ENCODE measurements at places on chromosomes 2 and 18.

- no peak for DNase-seq
Measured at GRCh38 chr2:144452169-144452988, 67.5 kb downstream of the ZEB2 start.

DNA sequence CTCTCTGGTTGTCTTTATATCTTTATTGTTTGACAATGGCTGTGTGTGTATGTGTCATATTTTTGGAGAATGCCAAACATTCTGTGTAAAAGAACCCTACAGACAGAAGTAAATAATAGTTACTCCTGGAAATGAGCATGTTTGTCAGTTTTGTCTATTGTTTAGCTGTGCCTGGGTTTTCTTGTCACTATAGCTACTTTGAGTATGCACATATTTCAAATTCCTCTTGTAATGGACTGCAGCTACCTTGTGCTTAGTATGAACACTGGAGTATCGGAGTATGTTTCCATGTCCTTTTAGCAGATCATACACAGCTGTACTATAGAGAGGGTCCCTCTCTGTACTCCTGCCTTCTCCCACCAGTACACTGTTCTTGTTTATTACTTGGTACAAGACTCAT, 58.0 kb upstream of the DOCK10 start:
- no peak for DNase-seq

- no peak for DNase-seq
Measured at GRCh38 chr2:2846332-2847208, 515.5 kb upstream of the MYT1L start.

DNA sequence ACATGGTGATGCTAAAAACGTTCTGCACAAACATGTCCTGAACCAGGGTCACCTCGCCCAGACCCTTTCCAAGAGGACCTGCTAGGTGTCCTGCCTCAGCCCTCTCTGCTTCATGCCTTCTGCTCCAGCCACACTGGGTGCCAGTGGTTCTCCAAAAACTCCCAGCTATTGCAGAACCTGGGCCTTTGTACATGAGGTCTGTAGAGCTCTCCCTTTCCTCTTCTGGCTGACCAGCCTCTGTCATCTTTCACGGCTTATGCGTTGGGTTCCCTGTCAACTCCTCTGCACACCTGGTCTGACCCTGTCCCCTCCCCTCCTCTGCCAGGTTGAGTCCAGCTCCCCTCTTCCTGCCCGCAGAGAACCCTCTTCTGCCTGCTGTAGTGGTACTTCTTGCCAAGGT, 35.5 kb upstream of the IGFBP5 start:
- no peak for DNase-seq

DNA sequence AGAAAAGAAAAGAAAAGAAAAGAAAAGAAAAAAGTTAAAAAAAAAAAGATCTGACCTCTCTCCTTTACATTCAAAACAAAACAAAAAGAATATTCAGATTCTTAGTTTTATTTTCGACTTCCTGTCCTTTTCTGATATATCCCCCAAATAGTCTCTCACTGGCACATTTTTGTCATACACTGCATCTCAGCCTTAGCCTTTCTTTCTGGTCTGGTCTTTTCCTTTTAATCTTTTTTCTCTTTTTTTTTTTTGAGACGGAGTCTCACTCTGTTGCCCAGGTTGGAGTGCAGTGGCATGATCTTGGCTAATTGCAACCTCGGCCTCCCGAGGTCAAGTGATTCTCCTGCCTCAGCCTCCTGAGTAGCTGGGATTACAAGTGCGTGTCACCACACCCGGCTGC, 1.6 kb upstream of the RIOK3 start:
- no peak for DNase-seq

- no peak for DNase-seq
Measured at GRCh38 chr2:169091761-169092519, 22.6 kb downstream of the DHRS9 start.

DNA sequence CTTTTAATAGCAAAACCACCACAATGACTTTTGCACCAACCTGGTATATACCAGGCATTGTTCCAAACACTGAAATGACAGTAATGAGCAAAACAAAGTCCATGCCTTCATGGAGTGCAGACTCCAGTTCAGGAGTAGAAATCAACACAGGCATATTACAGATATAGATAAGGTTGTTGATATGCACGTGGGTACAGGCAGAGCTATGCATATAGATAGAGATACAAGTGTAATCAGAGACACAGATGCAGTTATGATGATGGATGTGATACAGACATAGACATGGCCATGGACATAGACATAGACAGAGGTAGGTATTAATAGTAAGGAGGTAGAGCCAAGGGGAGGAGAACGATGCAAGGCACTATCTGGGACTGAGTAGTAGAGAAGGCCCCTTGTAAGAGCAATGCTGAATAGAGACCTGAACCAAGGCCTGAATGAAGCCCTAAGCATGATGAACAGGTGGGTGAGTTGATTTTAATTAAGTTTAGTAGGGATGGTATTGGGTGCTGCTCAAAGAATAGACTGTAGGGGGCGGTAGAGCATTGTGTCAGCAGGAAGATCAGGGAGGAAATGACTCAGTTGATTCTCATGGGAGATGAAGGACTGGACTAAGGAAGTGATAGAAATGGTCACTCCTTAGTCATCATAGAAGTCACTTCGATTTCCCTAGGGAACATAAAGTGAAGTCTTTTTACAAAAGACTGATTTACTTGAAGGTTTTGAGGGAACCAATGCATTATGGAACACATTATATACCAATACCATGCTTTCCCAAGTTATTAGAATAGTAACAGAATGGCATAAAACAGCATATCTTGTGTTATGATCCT, 39.4 kb downstream of the CMPK2 start:
- DNase-seq: peak; percentile 68

- no peak for DNase-seq
Measured at GRCh38 chr2:107697385-107697784, 129.3 kb upstream of the RGPD4 start.

- no peak for DNase-seq
Measured at GRCh38 chr2:120917886-120918285, 182.2 kb downstream of the GLI2 start.

GRCh38 chr2:27809761-27810241, 38.3 kb downstream of the MRPL33 start:
- no peak for DNase-seq

DNA sequence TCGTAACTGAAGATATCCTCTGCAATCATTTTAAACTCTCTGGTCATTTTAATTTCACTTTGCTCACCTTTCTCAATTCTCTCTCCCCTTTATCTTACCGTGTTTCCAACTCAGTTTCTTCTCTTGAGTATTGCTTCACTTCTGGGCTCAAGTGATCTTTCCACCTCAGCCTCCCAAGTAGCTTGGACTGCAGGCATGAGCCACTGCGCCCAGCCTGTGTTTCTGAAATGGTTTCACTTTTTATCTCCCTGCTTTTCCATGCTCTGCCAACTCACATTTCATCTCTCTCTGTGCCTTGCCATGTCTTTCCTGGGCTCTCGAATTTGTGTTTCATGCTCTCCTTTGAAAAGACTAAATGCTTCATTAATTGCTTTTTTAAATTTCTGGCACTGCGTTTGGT, 30.5 kb upstream of the TMEM131 start:
- DNase-seq: no peak

- no peak for DNase-seq
Measured at GRCh38 chr2:191867507-191867847, 20.6 kb upstream of the CAVIN2 start.

DNA sequence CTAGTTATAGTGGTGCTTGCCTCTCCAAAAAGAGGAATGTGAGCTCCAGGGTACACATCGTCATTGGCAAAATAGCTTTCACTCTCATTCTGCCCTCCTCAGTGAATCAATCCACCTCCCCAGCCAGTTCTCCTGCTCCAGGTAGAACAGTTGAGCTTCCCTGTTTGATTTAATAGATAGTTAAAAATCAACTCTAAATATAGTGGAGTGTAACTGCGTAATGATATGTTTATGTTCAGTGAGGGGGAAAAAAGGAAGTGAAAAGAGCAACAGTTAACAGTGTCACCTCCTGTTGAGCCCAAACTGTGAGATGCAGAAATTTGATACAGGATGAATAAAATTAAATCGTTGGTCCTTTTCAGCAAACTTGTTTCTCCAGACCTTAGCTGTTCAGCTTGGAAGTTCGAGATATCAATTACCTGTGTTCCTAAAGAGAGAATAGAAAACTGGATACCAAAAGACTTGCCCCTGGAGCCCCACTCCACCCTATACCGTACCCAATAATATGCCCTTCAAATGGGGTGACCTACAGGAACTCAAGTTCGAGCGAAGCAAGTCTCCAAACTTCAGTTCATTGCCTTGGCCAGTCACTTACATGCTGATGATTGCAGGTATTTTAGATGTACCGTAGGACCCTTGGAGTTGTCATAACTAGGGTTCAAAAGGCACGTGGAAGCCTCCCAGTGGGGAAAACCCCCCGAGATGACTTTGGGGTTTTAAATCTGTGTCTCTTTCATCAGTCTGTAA, 708.4 kb downstream of the RNF144A start:
- DNase-seq: no peak

- no peak for DNase-seq
Measured at GRCh38 chr2:216652566-216652965, 19.3 kb downstream of the IGFBP2 start.

GRCh38 chr2:238159071-238159539, 335 bp downstream of the ERFE start:
- no peak for DNase-seq

GRCh38 chr18:24063121-24063731, 48.7 kb downstream of the TTC39C start:
- DNase-seq: peak; percentile 59

DNA sequence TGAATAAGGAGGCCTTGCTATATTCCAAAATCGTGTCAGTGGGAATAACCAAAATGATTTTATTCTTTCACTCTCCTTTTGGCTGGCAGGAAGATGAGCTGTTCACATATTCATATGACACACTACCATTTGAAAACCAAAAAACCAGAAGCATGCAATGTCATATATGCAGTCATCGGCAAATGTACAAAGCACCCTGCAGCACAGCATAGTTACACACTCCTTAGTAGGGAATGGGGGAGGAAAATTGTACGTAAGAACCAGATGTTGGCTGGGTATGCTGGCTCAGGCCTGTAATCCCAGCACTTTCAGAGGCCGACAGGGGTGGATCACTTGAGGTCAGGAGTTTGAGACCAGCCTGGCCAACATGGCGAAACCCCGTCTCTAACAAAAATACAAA, 176.6 kb downstream of the GFPT1 start:
- DNase-seq: no peak

DNA sequence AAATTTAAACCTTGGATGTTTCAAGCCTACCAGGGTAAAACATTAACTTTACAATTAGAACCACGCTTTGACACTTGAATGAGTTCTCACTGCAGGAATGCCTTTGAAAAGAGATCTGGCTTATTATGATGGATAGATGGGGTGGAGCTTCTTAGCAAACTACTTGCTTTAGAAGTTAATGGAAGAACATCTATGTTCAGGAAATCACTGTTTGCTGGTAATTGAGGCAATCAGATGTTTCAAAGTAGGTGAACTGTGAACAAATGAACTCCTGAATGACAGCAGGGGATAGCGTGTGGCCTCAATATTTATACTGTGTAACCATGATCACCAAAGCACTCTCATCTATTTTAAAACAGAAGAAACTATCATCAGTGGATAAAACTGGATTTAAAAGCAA, 383.6 kb downstream of the PIK3C3 start:
- DNase-seq: no peak

DNA sequence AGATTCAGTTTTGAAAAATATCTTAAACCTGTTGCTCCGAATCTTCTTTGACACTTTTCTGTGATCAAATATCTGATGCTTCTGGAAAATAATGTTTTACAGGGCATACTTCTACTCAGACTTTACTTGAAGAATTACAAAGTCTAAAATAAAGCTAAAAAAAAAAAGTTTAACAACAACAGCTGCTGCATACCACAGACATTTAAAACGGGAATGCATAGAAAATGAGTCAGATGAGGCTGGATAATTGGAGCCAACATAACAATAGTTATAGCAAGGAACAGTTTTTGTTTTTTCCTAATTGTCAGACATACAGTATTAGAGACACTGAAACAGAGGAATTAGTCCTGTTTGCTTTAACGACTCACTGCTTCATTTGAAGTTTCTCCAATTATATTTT, 1090.2 kb downstream of the SUCLG1 start:
- DNase-seq: no peak

- DNase-seq: no peak
Measured at GRCh38 chr18:45255197-45255890, 359.9 kb upstream of the SLC14A2 start.

- DNase-seq: peak; percentile 91
Measured at GRCh38 chr2:105802587-105802986, 57.9 kb downstream of the NCK2 start.

GRCh38 chr2:72137498-72138010, 10.1 kb downstream of the CYP26B1 start:
- DNase-seq: peak; percentile 48

- no peak for DNase-seq
Measured at GRCh38 chr18:13303756-13304364, 85.3 kb downstream of the LDLRAD4 start.

- no peak for DNase-seq
Measured at GRCh38 chr18:52451851-52452250, 111.9 kb downstream of the DCC start.

GRCh38 chr2:66577321-66578053, 142.6 kb downstream of the MEIS1 start:
- DNase-seq: no peak

DNA sequence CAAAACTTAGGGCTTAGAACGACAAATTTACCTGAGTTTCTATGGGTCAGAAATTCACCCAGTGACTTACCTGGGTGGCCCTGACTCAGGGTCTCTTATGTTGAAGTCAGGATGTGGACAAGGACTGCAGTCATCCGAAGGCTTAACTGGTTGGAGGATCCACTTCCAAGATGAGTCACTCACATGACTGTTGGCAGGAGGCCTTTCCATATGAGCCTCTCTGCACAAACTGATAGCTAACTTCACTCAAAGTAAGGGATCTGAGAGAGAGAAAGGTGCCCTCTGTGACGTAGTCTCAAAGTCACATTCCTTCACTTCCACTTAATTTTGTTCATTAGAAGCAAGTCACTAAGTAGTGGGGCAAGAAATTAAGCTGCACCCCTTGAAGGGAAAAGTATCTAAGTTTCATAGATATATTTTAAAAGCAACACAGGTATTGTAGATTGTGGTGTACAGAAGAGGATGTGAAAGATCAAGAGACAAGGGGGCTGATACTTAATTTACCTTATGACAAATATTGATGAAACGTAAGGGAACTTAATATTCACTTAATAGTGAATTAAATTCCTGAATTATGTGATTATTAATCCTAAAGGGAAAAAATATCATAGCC, 48.4 kb downstream of the TANK start:
- no peak for DNase-seq

- DNase-seq: no peak
Measured at GRCh38 chr2:238136820-238137537, 1.5 kb upstream of the KLHL30 start.

- DNase-seq: no peak
Measured at GRCh38 chr2:81324046-81324445, 1019.5 kb upstream of the LRRTM1 start.

GRCh38 chr2:208466151-208466919, 59.7 kb downstream of the PTH2R start:
- no peak for DNase-seq

GRCh38 chr2:55097461-55098410, 47.5 kb upstream of the RTN4 start:
- DNase-seq: no peak

All from CD4-positive, alpha-beta T cell treated with Interleukin-2 at 100 ng/mL for 4 hours (primary cell).